ENCODE measurements at places on chromosomes 3 and 15. TPM values are rescaled to one million over a fixed set of nuclear protein-coding genes. Genes with fewer than 3 reads are reported as not detected.

The NEK10 gene
- 2.1 TPM for total RNA-seq

The SPINK8 gene
- total RNA-seq, result not detected

The KLHL40 gene
- total RNA-seq, result 0.17 TPM

The KBTBD13 gene
- not detected for total RNA-seq

The ANKRD34C gene
- not detected for total RNA-seq

The SLC22A14 gene
- not detected for total RNA-seq

The GOLGA6L7 gene
- total RNA-seq, result not detected

The ADPRH gene
- total RNA-seq, result 0.34 TPM

The FAN1 gene
- total RNA-seq, result 9.2 TPM

The GALNT15 gene
- 1.3 TPM for total RNA-seq

The IQCF5 gene
- not detected for total RNA-seq

The IGDCC3 gene
- total RNA-seq, result not detected

The CCDC39 gene
- total RNA-seq, result 0.23 TPM
